ENCODE measurements at places on chromosomes 2 and 18.

- no peak for DNase-seq
Measured at GRCh38 chr2:46202453-46202852, 94.8 kb upstream of the EPAS1 start.

- DNase-seq = peak; percentile 3
Measured at GRCh38 chr2:178827739-178828485, 20.7 kb upstream of the TTN start.

- no peak for DNase-seq
Measured at GRCh38 chr18:70292628-70293027, 3.8 kb downstream of the SOCS6 start.

DNA sequence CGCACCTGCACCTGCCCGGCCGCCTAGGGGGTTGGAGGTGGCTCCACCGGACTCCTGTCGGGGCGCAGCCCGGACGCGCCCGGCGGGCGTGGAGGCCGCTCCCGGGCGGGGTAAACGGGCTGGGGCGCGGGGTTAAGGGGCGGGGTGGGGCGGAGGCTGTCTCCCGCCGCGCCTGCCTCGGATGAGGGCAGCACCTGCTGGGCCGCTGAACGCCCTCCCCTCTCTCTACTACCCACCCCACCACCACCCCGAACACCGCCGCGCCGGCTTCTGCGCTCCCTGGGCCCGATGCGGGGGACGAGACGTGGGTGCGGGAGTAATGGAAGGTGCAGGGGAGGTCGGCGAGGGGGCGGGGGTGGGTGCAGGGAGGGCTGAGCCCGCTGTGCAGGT is 224.8 kb upstream of the ID2 start:
- peak; percentile 62 for DNase-seq

- no peak for DNase-seq
Measured at GRCh38 chr2:16908656-16909055, 243.0 kb upstream of the CYRIA start.

- no peak for DNase-seq
Measured at GRCh38 chr2:173086518-173087213, 11.0 kb downstream of the MAP3K20 start.

DNA sequence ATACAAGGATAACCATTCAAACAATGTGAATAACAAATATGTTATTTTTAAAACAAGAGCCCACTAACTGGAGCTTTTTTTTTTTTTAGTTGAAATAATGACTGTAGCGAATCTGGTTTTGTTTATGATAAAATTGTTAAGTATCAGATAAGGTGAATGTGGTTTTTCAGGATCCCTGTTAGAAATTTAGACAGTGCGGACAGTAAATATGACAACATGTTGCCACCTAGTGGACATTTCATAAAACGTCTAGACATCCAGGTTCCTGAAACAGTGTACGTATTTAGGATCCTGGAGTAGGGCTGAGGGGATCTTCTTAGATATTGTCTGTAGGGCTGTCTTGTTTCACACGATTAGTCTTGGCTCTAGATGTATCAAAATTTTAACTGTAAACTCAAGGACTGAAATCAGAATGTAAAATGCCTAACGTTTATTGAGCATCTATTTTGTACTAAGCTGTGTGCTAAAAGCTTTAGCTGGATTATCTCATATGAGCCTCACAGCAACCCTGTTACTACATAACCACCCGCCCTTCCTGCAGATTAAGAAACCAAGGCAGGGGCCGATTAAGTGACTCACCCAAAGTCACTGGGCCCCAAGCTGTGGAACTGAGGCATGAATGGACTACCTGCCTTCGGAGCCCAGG is 23.9 kb upstream of the CCDC68 start:
- DNase-seq = peak; percentile 5

DNA sequence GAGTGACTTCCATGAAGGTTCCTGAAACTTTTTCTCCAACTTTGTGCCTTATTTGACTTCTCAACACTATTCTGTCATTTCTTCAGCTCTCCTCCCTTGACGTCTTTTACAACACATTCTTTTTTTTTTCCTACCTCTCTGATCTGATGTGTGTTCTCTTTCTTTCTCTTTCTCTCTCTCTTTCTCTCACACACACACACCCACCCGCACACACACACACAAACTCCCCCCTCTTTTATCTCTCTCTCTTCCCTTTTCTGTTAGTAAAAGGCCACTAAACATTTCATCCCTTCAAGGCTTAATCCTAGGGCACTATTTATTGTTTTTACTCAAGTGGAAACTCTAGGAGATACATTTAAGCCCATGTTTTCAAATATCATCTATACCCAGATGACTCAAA is 107.8 kb upstream of the CNTNAP5 start:
- DNase-seq = no peak

DNA sequence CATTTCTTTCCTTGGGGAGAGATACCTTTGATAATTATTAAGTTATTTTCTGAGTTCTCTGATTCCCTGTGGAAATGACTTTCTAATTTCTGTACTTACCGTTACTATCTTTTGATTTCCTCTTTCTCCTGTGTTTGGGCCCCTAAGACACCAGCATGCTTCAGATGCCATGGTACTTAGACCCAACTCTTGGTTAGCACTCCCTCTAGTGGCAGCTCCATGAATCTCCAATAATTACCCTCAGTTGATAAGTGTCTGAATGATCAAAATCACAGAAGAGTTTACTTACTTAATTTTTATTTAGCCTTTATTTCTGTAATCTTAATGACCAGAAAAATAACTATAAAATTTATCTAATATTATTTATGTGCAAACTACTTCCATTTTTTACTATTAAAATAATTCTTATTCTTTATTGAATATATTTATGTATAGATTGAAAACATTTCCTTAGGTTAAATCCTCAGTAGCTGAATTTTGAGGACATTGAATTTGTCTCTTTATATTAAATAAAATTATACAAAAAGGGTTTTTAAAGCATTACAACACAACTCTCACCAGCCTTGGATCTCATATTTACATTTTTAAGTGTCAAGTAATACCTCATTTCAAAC is 300.4 kb downstream of the KCNS3 start:
- peak; percentile 56 for DNase-seq

GRCh38 chr2:62142054-62142453 is 53.9 kb upstream of the B3GNT2 start:
- DNase-seq = no peak

DNA sequence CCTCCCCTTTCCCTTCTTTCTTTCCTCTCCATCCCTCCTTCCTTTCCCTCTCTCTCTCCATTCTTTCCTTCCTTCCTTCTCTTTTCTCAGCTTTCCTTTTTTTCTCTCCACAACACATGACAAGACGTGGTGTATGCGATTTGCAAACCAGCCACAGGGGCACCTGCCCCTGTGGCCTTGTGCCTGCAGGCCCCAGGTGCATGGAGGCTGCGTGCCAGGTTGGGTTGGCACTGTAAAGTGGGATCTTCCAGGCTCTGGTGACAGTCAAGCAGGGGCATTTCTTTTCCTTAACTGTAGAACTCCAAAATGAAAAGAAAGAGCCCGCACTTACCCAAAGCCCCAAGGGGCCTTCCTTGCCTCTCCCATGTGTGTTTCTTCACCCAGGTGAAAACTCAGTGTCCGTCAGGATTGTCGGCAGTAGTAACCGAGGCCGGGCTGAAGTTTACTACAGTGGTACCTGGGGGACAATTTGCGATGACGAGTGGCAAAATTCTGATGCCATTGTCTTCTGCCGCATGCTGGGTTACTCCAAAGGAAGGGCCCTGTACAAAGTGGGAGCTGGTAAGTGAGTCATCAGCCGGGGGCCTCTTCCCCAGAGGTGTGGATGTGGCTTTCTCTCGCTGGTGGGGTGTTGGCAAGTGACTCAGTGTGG is 50.9 kb downstream of the MARCO start:
- no peak for DNase-seq

DNA sequence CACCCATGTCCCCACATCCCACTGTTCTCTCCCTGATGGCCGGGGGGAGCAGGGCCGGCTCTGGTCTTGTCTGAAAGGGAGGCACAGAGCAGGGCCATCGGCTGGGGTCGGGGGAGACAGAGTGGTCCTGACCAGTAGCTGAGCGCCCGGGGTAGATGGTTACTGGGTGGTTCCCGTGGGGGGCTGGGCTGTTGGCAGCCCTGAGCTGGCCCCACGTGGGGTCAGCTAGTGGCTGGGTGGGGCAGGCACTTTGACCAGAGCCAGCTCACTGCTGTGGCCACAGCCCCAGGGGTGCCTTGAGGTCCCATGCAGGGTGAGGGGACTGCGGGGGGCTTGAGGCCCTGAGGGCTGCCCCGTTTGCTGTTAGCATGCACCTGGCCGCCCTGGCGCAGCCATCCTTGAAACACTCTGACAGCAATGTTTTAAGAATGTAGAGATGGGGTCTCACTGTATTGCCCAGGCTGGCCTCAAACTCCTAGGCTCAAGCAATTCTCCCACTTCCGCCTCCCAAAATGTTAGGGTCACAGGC is 12.3 kb upstream of the NEU4 start:
- DNase-seq = no peak

- DNase-seq = no peak
Measured at GRCh38 chr2:3299130-3299529, 78.5 kb downstream of the EIPR1 start.

GRCh38 chr18:36325846-36326245 is 28.3 kb downstream of the FHOD3 start:
- DNase-seq = no peak

DNA sequence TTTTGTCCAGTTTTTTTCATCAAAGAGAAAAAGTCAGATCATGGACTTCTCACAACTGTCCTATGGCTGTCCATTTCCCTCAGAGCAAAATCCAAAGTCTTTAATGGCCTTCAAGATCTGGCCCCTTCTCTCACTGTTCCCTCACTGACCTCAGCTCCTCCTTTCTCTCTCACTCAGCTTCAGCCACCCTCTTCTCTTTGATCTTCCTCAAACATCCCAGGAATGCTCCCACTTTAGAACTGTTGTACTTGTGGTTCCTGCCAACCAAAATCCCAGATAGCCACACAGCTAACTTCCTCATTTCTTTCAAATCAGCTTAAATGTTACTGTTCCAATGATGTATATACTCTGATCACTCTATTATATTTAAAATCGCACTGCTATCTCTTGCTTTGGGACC is 82.9 kb downstream of the NUP35 start:
- no peak for DNase-seq

GRCh38 chr2:228526687-228527086 is 345.2 kb upstream of the SPHKAP start:
- no peak for DNase-seq

DNA sequence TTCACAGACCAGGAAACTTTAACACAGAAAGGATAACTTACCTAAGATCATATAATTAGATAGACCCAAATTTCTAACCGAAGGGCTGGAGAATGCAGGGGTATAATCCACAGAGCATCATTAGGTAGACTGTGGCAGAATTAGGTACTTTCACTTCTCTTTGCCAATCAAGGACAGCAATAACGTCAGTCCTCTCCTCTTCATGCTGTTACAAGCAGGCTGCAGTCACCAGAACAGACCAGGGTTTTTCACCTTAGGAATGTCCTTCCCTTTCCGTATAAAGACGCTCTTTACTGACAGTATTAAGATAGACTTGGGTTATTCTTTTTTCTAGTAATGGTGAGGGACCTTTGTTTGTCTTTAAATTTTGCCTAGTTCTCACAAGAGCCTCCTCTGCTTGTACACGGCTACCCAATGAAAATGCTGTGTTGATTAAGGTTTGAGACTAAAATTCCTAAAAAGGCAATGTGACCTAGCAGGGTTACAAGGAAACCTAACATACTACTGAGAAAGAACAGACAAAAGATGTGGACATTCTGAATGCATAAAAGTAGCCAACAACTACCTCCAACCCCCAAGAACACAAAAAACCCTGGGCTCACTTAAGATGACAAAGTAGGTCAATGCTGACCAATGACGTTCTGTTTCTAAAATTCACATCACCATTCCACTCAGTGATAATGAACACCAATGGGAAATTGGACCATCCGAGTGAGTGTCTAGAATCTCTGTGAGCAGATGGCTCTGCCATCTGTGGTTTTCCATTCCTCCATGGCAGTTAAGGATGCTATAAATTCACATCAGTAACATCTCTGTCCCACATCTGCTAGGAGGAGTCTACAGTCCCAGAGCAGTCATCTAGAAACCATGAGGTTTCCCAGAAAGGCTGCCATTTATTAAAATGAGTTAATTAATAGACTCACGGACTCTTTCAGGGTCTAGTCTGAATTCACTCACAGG is 2.1 kb downstream of the PDIA6 start:
- DNase-seq = no peak

DNA sequence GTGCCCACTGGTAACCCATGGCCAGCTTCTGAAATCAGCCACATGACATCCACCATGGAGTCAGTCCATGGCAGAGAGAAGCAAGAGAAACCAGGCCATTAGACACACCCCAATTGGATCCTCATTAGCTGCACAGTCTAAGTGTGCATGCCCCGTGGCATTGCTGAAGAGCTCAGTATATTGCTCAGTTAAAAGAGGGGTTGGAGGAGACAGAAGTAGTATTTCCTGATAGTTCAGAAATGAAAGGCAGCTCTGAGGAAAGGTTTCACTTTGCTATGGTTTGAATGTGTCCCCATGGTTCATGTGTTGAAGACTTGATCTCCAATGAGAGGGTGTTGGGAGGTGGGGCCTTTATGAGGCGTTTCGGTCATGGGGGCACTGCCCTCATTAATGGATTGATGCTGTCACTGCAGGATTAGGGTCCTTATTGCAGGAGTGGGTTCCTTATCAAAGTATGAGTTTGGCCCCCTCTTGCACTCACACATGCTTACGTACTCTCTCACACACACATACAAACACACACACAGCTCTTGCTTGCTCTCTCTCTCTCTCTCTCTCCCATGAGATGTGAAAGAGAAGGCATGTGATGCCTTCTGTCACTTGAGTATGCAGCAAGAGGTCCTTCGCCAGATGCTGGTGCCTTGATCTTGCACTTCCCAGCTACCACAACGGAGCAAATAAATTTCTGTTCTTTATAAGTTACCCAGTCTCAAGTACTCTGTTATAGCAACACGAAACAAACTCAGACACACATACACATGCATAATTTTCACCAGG is 58.0 kb downstream of the TMEM163 start:
- DNase-seq = no peak

GRCh38 chr2:195486520-195486919 is 170.5 kb upstream of the SLC39A10 start:
- DNase-seq = no peak

GRCh38 chr2:53473236-53473635 is 294.4 kb upstream of the CHAC2 start:
- peak; percentile 34 for DNase-seq

- DNase-seq = no peak
Measured at GRCh38 chr2:138059487-138060300, 95.4 kb downstream of the HNMT start.

All from NCI-H774 (cell line).